ENCODE measurements at places on chromosomes 6 and 20.

DNA sequence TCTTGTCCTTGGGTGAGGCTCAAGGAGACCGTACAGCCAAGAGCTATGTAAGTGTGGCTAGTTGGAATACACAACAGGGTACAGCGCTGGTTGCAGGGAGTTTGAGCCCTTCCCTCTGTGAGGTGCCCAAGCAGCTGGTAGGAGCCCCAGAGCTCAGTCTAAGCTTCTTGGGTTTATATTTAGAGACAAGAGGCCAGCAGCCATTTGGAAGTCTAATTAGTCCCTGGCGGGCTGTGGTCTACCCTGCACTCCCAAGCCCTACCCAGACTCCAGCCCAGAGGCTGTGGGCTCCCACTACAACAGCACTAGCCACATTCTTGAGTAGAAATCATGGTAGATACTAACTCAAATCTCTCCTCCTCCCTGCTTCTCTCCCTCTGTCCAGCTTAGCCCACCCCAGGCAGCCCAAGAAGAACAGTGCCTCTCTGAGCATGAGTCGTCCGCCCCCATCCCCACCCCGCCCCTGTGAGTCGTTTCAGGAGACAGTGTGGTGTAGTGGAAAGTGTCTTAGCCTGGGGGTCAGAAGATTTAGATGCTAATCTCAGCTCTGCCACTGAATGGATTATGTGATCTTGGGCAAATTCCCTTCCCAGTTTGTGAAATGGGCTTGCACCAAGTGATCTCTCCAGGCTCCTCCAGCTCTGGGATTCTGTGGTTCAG is 37.8 kb downstream of the EIF2S2 start:
- DNase-seq = no peak

DNA sequence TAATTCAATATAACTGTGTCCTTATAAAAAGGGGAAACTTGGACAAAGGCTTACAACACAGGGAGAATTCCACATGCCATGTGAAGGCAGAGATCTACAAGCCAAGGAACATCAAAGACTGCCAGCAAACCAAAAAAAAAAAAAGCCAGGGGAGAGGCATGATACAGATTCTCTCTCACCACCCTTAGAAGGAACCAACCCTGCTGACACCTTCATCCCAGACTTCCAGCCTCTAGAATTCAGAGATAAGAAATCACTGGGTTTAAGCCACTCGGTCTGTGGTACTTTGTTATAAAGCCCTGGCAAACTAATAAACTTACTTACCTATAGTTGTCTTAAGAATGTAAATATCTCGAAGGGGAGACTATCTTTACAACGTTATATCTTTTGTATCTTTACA is 4.4 kb downstream of the SERINC3 start:
- no peak for DNase-seq

- no peak for DNase-seq
These were observed 861 bp downstream of the PCMTD2 start for GRCh38 chr20:64256282-64256935.

GRCh38 chr20:21026951-21027350 is 79.2 kb downstream of the LINC00237 start:
- DNase-seq = no peak

DNA sequence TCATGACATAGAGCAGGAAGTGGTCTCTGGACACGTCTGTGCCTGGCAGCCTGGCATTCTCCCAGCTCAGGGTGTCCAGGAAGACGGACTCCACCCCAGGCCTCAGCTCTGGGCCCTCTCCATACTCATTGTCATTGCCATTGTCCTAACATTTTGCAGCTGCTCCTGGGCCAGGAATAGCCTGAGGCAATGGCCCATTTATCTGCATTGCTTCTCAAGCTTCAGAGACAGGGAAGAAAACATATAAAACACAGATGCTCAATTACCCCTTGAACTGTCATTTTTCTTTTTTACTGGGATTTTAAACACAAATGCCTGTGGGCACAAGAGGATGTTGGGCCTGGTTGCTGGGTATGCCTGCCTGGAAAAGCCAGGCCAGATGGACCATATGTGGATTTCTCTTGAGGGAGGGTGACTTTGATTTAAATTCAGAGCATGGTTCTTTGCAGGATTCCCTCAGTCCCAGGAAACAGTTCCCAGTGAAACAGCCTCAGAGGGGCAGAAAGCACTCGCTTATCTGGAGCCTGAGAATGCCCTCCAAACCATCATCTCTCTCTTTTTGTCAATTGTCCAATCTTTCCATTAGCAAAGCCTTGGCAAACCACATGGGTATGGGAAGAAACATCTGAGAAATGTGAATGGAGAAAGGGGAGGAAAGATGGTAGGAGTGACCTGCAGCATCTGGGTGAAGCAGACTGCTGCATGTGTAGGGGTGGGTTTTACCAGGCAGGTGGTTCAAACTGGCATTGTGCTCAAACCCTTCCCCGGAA is 17.9 kb downstream of the LAMP5 start:
- no peak for DNase-seq

GRCh38 chr6:136961848-136962247 is 39.7 kb downstream of the SLC35D3 start:
- DNase-seq = no peak

DNA sequence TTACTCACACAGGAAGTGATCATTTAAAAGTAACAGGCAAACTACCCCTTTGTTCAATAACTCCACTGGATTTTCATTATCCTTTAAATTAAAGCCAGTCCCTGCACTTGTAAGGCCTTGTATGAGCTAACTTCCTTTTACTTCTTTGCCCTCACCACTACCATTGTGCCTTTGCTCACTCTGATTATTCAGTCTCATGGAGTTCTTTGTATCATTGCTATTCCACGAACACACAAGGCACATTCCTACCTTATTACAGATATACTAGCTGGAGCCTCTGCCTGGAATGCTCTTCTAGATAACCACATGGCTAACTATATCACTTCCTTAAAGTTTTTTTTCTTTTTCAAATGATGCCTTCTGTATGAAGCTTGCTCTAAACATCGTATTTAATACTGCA is 748.6 kb upstream of the HS3ST5 start:
- DNase-seq = no peak

GRCh38 chr20:23533161-23533560 is 35.1 kb downstream of the CST9L start:
- no peak for DNase-seq

DNA sequence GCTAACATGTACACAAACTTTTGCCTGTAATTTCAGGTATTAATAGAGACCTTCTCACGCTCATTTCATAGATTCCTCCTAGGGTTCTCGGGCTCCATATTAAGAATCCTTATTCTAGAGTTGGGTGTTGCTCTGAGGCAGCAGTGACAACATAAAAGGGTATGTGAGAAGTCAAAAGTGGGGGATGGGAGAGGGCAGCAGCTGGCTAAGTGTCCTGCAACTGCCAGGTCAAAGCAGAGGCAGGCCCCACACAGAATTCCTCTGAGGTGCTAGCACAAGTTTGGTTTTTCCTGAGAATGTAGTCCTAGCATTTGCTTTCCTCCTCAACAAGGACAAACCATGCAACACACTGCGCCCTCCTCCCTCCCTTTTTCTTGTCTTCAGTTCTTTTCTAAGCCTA is 4.6 kb downstream of the NSFL1C start:
- no peak for DNase-seq

DNA sequence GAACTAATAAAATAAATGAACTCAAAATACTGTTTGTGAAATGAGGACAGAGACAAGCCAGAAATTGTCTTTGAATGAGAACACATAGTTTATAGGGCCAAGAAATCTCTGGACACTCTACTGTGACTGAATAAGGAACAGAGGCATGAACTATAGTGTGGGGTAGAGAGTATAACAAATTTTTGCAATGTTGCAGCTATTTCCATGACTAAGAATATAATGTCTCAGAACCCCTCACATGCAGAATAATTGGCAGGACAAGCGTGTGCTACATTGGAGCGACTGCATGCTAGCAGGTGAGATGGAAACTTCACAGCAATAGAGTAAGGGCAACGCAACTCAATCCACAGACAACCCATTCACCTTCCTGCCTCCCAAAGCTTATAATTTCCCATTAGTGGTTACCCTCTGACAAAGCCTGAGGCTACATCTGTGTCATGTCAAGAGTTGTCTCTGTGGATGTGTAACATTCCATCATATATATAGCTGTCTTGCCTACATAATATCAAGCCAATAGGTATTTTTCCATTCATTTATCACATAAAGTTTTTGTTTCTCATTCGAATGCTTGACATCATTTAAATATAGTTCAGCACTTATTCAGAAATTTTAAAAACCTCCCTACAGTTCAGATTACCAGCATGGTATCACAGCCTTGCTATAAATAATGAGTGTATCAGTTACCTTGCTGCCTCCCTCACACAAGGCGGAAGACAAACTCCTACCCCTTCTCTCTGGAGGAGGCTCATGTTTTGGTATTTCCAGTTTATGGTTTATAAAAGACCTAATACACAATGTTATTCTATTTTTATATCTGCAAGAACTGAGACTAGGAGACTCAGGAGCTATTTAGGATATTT is 47.9 kb upstream of the ECHDC1 start:
- no peak for DNase-seq

- DNase-seq = no peak
These were observed 41.3 kb downstream of the DSTN start for GRCh38 chr20:17611290-17611539.

DNA sequence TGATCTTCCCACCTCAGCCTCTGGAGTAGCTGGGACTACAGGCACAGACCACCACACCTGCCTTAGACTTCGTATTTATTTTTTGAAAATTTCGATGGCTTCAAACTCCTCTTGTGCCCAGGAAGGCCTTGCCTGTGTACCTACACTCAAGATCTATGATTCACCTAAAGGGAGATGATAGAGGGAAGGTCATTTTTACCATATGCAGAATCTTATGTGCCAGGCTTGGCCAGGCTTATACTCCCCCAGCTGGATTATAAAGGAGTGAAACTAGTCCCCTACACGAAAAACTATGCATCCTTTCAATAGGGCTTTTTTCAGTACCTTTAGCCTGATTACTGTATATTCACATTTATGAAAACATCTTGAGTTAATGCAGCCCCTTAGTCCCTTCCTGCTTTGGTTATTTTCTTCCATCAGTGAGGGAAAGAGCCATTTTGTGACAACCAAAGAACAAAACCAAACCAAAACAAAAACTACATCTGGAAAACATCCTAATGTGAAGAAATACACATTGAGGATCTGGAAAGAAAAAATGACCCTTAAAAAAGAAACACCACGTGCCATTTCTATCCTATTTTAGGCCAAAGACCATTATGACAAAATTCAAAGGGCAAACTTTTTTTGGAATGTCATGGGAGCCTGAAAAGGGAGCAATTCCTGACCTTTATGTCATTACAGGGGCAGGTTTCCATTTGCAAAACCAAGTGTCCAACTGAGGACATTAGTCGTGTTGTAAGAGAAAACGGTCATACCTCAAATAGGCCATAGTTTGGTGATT is 34.7 kb downstream of the RIPOR2 start:
- DNase-seq = no peak

DNA sequence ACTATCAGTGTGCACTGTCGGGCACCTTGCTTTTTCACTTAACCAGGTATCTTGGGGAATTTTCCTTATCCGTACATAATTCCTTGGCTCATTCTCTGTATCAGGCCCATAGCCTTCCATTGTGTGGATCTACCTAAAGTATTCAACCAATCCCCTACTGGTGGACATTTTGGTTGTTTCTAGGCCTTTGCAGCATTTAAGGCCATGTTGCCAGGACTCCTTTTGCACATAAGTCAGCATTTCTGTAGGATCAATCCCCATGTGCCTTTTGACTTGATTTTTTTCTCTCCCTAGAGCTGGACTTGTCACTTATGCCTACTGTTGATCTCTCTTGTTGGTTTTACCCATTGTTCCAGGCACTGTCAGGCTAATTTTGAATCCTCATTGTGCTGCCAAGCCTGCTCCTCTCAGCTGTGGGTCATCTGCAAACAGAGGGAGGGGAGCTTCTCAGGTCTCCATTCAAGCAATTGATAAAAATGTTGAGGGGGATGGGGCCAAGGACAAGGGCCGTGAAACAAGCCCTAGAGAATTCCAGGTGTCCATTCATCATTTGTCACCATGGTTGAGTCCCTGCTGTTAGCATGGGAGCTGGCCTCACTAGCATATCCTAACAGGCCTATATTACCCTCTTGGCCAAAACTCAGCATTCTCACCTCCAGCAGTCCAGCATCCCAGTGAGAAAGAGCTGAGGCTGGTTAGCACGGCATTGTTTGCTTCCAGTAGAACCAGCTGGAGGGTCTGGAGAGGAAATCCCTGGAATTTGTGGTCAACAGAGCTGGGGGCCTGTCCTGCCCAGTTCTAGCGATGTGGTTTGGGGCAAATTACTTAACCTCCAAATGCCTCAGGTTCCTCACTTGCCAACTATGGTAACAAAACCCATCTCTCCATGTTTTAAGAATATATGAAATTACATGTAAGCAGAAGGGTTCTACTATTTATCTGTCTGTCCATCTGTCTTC is 178.4 kb downstream of the MRPL14 start:
- DNase-seq = no peak

DNA sequence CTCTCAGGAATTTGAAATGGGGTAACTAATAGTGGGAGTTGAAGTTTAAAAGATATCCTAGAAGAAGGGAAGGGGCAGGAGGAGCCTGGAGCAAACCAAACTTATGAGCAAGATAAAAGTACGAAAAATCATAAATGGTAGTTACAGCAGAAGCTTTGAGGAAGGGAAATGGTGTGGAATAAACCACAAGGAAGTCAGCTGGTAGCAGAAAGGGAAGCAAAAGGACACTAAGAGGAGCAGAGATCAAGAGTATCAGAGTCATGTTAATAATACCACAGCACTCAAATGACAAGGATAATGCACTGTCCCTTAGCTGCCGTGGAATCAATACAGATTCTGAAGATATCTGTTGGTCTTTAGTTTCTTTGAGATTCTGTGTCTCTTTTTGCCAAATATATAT is 44.9 kb upstream of the CCDC28A start:
- DNase-seq = no peak

DNA sequence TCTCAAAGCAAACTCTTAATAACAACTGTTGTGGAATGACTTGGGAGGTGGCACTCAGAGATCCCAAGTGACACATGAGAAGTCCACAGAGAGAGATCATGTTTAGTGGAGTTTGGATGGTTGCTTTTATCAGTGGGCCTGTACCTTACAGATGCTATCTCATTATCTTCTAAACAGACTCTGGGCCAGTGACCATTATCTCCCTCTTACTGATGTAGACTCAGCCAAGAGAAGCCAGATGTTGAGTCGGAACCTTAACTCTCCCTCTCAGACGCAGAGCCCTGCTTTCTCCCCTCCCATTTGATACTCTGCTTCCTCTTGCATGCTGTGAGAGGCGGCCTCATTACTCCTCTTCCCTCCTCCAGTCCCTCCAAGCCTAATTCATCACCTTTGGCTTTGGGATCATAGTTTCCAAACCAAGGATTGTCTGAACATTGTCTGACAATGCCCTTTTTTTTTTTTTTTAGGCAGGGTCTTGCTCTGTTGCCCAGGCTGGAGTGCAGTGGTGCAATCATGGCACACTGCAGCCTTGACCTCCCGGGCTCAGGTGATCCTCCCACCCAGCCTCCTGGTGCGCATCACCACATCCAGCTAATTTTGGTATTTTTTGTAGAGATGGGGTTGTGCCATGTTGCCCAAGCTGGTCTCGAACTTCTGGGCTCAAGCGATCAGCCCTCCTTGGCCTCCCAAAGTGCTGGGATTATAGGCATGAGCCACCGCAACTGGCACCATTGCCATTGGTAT is 4.5 kb upstream of the DDR1 start:
- no peak for DNase-seq

- DNase-seq = no peak
These were observed 490.4 kb downstream of the FRK start for GRCh38 chr6:115570331-115570730.

Measured in stimulated activated CD8-positive, alpha-beta memory T cell treated with anti-CD3 and anti-CD28 coated beads, Interleukin-15, amount 100 ng/mL, for 24 hours (primary cell).